ENCODE measurements at places on chromosomes 2 and 18. TPM values are rescaled to one million over a fixed set of nuclear protein-coding genes. Genes with fewer than 3 reads are reported as not detected.

- H3K4me3 ChIP-seq: no peak overlapping the region
- H3K36me3 ChIP-seq: no peaks in the 10 kb centered on the region
- no peaks in the 10 kb centered on the region for H3K27me3 ChIP-seq
- no peak for DNase-seq
- H3K27ac ChIP-seq: no peak overlapping the region
Observed at GRCh38 chr18:36536426-36536825, 238.9 kb downstream of the FHOD3 start.

The SERPINB12 gene
- not detected for total RNA-seq

The RRM2 gene
- total RNA-seq: 2.3 TPM

The CABLES1 gene
- total RNA-seq: 39.5 TPM

GRCh38 chr2:44120428-44120827 is 48.2 kb upstream of the PPM1B start:
- no peak overlapping the region for H3K4me3 ChIP-seq
- H3K27ac ChIP-seq: no peak overlapping the region
- no peaks in the 10 kb centered on the region for H3K36me3 ChIP-seq
- no peaks in the 10 kb centered on the region for H3K4me1 ChIP-seq
- no peak for DNase-seq
- no peaks in the 10 kb centered on the region for H3K27me3 ChIP-seq

The SCN9A gene
- 10.5 TPM for total RNA-seq

Measured in upper lobe of right lung (tissue), 1 donor.